ENCODE measurements at places on chromosomes 3 and 15. TPM values are rescaled to one million over a fixed set of nuclear protein-coding genes. Genes with fewer than 3 reads are reported as not detected.

The FILIP1L gene
- 6.6 TPM for total RNA-seq

The LRRC3B gene
- 0.57 TPM for total RNA-seq

The ZNF860 gene
- total RNA-seq = 0.24 TPM

The FBXO40 gene
- total RNA-seq = under 0.01 TPM

GRCh38 chr3:177405191-177405672, 207.9 kb upstream of the TBL1XR1 start:
- H3K27me3 ChIP-seq = no peaks in the 10 kb centered on the region
- H3K4me3 ChIP-seq = no peak overlapping the region
- no peak for DNase-seq
- peaks cover 14% of the 10 kb centered on the region for H3K4me1 ChIP-seq
- H3K27ac ChIP-seq = no peak overlapping the region

- no peaks in the 10 kb centered on the region for H3K36me3 ChIP-seq
- peak; percentile 48 for DNase-seq
- peak overlapping the region; percentile 40 for H3K27ac ChIP-seq
- H3K4me1 ChIP-seq = peaks cover 24% of the 10 kb centered on the region
Observed at GRCh38 chr15:57321973-57322601, 54.2 kb upstream of the CGNL1 start.

DNA sequence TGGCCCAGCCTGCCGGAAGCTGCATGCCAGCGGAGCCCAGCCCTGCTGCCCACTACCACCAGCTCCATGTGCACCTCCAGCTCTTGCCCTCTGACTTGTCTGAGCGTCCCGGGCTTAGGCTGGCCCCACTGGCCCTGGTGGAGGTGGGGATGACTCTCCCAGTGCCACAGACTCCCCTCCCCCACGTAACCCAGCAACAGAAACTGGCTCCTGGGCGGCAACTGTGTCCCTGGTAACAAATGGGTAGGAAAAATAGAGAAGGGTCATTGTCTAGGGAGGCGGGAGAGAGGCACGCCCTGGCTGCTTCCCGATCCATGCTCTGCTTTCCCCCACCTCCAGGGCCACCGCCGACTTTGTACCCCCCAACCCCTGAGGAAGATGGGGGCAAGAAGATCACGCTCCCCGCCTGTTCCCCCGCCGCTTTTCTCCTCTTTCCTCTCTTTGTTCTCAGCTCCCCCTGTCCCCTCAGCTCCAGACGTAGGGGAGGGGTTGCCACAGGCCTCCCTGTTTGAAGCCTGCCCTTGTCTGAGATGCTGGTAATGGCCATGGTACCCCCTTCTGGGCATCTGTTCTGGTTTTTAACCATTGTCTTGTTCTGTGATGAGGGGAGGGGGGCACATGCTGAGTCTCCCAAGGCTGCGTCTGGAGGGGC, 10.8 kb upstream of the SEMA3B start:
- peaks cover 3% of the 10 kb centered on the region for H3K4me1 ChIP-seq
- no peak overlapping the region for H3K4me3 ChIP-seq
- DNase-seq = no peak
- H3K27me3 ChIP-seq = peaks cover 5% of the 10 kb centered on the region
- H3K36me3 ChIP-seq = peaks cover 56% of the 10 kb centered on the region
- H3K27ac ChIP-seq = no peak overlapping the region

- no peak for DNase-seq
- peaks cover 3% of the 10 kb centered on the region for H3K27me3 ChIP-seq
- no peak overlapping the region for H3K4me3 ChIP-seq
Observed at GRCh38 chr15:39512643-39513042, 68.2 kb upstream of the THBS1 start.

- no peak for DNase-seq
- no peak overlapping the region for H3K4me3 ChIP-seq
- peaks cover 6% of the 10 kb centered on the region for H3K4me1 ChIP-seq
- no peak overlapping the region for H3K27ac ChIP-seq
Observed at GRCh38 chr15:101604124-101604874, 47.9 kb downstream of the TM2D3 start.

- no peak for DNase-seq
- H3K4me3 ChIP-seq = peak within 1 kb of the TSS; percentile 47
- no peaks in the 10 kb centered on the region for H3K4me1 ChIP-seq
- no peaks in the 10 kb centered on the region for H3K36me3 ChIP-seq
- peak within 1 kb of the TSS; percentile 90 for H3K27ac ChIP-seq
Observed at GRCh38 chr15:23565395-23566070, at the start of gene MKRN3. Gene MKRN3 (plus strand): TSS chr15:23565674. CDS start chr15:23565783, 109 bp downstream.

GRCh38 chr3:13002398-13003124, 70.7 kb downstream of the IQSEC1 start:
- DNase-seq = no peak
- no peak overlapping the region for H3K4me3 ChIP-seq
- H3K36me3 ChIP-seq = peaks cover 11% of the 10 kb centered on the region
- H3K27me3 ChIP-seq = no peaks in the 10 kb centered on the region

All from thymus (tissue), 14 donors.